ENCODE measurements at places on chromosomes 2 and 18. TPM values are rescaled to one million over a fixed set of nuclear protein-coding genes. Genes with fewer than 3 reads are reported as not detected.

Gene NXPH2
- not detected for total RNA-seq

Gene MEIS1
- total RNA-seq = 46.7 TPM

- peak; percentile 68 for DNase-seq
- peak overlapping the region; percentile 94 for H3K27ac ChIP-seq
- no peaks in the 10 kb centered on the region for H3K27me3 ChIP-seq
- peak overlapping the region; percentile 72 for H3K4me3 ChIP-seq
- H3K4me1 ChIP-seq = peaks cover 23% of the 10 kb centered on the region
Measured at GRCh38 chr2:171522788-171523087, 464 bp downstream of the CYBRD1 start.

- H3K4me1 ChIP-seq = no peaks in the 10 kb centered on the region
- H3K27ac ChIP-seq = no peak overlapping the region
- no peaks in the 10 kb centered on the region for H3K27me3 ChIP-seq
- no peak overlapping the region for H3K4me3 ChIP-seq
- DNase-seq = no peak
- no peaks in the 10 kb centered on the region for H3K36me3 ChIP-seq
Measured at GRCh38 chr2:174931724-174932123, 73.5 kb downstream of the CHN1 start.

Gene RAB6C
- not detected for total RNA-seq

DNA sequence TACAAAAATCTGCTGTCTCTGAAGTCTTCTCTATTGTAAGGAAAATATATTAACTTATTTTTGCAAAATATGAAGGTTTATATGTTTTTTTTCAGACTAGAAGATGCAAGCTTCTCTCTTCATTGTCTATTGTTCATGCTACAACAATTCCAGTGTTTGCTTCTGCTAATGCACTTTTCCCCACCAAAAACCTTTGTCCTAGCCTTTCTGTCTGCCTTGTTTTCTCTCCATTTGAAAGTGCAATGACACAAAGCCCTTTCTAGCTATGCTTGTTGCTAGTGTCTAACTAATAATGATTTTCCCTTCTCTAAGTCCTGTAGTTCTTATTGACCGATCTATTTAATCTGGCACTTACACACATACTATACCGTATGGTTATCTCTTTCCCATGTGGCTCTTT lies 369.5 kb upstream of the CELF4 start:
- no peaks in the 10 kb centered on the region for H3K27me3 ChIP-seq
- no peaks in the 10 kb centered on the region for H3K4me1 ChIP-seq
- DNase-seq = no peak
- H3K36me3 ChIP-seq = no peaks in the 10 kb centered on the region

Gene MAPK4
- total RNA-seq = 1.2 TPM

GRCh38 chr2:201070948-201071478 lies 458 bp downstream of the HYCC2 start:
- H3K27me3 ChIP-seq = no peaks in the 10 kb centered on the region
- H3K4me1 ChIP-seq = peaks cover 18% of the 10 kb centered on the region
- no peak for DNase-seq

Gene IL1RN
- total RNA-seq = not detected

GRCh38 chr2:239910404-239910803 lies 114.7 kb downstream of the NDUFA10 start:
- H3K4me3 ChIP-seq = no peak overlapping the region
- DNase-seq = no peak
- H3K27me3 ChIP-seq = no peaks in the 10 kb centered on the region
- no peak overlapping the region for H3K27ac ChIP-seq
- no peaks in the 10 kb centered on the region for H3K36me3 ChIP-seq
- H3K4me1 ChIP-seq = no peaks in the 10 kb centered on the region

DNA sequence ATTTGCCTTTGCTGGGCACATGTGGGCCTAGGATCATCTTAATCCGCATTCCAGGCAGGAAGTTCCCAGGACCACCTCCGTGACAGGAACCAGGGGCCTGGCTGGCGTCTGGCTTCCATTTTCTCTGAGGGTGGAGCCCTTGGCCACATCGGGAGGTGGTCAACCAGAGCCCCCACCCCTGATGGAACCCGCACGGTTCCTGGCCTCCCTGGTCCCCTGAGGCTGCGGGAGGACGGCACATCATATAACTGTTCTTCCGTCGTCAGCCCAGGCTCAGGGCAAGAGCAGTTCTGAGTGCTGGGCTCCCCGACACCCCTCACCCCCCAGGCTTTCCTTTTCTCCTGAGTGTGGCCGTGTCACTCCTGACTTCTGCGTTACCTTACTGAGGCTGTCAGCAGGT lies 13.5 kb downstream of the ESPNL start:
- peaks cover 2% of the 10 kb centered on the region for H3K4me1 ChIP-seq
- H3K27me3 ChIP-seq = no peaks in the 10 kb centered on the region
- no peak for DNase-seq
- no peak overlapping the region for H3K27ac ChIP-seq
- no peak overlapping the region for H3K4me3 ChIP-seq
- no peaks in the 10 kb centered on the region for H3K36me3 ChIP-seq

DNA sequence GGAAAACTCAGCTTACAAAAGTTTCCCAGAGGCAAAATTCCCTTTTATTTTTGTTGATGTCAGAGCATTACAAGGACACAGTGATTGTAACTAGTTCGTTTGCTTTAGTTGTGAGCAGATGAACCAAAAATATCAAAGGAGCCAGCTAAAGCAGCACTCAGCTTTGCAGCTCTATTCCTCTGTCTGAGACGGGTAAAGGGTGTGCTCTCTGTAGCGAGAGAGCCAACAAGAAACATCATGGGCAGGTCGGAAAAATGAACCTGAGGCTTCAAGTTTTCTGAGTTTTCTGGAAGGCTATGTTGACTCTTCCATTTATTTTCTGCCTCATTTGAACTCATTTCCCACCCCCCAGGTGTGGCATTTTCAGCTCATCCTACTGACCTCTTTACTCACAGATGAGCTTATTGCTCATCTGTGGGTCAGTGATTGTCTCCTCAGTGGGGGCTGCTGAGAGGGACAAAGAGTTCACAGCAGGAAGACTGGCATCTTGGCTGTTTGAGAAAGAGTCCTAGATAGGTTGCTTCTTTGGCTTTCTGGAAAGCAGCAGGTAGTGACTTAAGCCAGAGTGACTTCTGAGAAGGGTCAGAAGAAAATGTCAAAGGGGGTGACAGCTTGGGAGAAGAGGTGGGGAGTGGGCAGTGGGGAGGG lies 66.6 kb upstream of the EPC2 start:
- no peak overlapping the region for H3K4me3 ChIP-seq
- no peaks in the 10 kb centered on the region for H3K4me1 ChIP-seq
- DNase-seq = no peak
- H3K36me3 ChIP-seq = no peaks in the 10 kb centered on the region

DNA sequence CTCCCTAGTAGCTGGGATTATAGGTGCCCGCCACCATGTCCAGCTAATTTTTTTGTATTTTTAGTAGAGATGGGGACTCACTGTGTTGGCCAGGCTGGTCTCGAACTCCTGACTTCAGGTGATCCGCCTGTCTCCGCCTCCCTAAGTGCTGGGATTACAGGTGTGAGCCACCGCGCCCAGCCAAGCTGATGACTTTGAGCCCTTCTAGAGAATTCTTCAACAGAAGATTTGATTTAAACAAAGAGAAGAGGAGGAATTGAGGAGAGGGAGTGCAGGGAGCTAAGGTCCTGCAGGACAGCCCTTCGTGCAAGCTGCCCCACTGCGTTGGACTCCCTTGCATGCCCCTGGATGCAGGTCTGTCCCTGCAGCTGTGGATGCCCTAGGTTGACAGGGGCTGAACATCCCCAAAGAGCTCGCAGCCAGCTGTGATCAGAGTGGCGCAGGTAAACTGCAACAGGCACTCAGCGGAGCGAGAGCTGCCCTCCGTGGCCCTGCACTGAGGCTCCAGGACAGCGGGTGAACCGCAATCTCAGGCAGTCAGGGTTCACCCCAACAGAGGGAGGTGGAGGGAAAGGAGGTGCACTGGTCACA lies 13.7 kb downstream of the ADRA2B start:
- DNase-seq = no peak
- no peaks in the 10 kb centered on the region for H3K27me3 ChIP-seq
- no peak overlapping the region for H3K4me3 ChIP-seq
- H3K36me3 ChIP-seq = no peaks in the 10 kb centered on the region
- no peak overlapping the region for H3K27ac ChIP-seq

GRCh38 chr18:63741769-63742168 lies 33.4 kb upstream of the SERPINB7 start:
- no peaks in the 10 kb centered on the region for H3K36me3 ChIP-seq
- H3K4me3 ChIP-seq = no peak overlapping the region
- H3K27me3 ChIP-seq = no peaks in the 10 kb centered on the region
- H3K4me1 ChIP-seq = no peaks in the 10 kb centered on the region
- H3K27ac ChIP-seq = no peak overlapping the region
- DNase-seq = no peak

GRCh38 chr2:142777742-142778141 lies 99.7 kb upstream of the KYNU start:
- H3K36me3 ChIP-seq = no peaks in the 10 kb centered on the region
- DNase-seq = no peak
- H3K27ac ChIP-seq = no peak overlapping the region
- H3K4me1 ChIP-seq = no peaks in the 10 kb centered on the region

DNA sequence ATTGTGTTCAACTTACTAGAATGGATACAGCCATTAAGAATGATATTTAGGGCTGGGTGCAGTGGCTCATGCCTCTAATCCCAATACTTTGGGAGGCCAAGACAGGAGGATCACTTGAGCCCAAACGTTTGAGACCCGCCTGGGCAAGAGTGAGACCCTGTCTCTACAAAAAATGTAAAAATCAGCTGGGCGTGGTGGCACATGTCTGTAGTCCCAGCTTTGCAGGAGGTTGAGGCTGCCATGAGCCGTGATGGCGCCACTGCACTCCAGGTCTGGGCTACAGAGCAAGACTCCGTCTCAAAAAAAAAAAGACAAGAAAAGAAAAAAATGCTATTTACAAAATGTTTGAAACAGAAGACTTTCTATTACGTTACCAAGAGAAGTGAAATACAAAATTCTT lies 30.0 kb downstream of the REEP1 start:
- no peak for DNase-seq
- H3K4me1 ChIP-seq = no peaks in the 10 kb centered on the region
- no peaks in the 10 kb centered on the region for H3K27me3 ChIP-seq
- H3K36me3 ChIP-seq = no peaks in the 10 kb centered on the region

Gene SCN1A
- total RNA-seq = not detected

Gene PCARE
- not detected for total RNA-seq

Gene UGT1A3
- not detected for total RNA-seq

DNA sequence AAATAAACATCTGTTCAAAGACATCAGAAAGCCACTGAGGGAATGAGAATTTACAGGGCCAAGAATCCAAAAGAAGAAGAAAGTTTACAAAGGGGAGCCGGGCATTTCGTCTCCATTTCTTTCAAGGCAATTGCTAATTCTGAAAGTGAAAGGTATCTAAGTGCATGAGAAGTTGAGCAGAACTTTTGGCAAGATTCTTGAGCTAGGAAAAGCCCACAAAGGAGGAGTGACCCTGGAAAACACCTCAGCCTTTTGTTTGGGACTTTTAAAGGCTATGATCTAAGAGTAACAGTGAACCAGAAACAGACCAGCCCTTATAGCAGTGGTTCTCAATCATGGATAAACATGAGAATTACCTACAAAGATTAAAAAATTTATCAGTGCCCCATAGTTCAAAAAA lies 87.4 kb downstream of the MDH1 start:
- no peak overlapping the region for H3K27ac ChIP-seq
- H3K27me3 ChIP-seq = no peaks in the 10 kb centered on the region
- H3K36me3 ChIP-seq = no peaks in the 10 kb centered on the region
- DNase-seq = no peak
- H3K4me1 ChIP-seq = no peaks in the 10 kb centered on the region
- H3K4me3 ChIP-seq = no peak overlapping the region

Data from ascending aorta (tissue), 2 donors.